Stimulated activated CD4-positive, alpha-beta T cell treated with anti-CD3 and anti-CD28 coated beads, TNF-alpha, amount 100 ng/mL, for 4 hours (primary cell): ENCODE measurements at places on chromosomes 3 and 15.

DNA sequence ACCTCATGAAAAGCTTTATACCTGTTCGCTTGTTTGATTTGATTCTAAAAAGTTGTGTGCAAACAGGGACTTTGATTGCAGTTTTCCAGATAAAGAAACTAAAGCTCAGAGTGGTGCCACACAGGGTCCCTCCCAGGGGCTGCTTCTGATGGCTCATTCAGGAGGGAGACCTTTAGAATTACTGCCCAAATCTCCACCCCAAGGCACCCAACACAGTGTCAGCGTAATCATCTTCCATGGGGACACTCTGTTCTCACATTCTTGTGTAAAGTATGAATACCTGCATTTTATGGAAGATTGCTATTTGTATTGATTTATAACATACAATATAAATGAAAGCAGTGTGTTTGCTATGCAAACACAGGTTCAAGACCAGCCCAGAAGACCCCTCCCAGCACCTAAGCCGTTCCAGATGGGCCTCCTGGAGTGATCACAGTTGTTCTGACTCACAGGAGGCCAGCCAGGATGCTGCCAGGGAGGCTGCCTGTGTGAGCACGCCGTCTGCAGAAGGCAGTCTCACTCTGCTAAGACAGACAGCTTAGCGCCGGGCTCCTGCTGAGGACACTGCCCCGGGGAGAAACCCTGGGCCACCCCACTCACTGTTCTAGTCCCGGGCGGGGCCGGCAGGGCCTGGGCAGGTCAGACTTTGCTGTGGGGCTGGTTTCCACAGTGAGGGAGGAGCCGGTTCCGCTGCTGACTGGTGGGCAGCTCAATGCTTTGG is 185.6 kb downstream of the FAM43A start:
- no peak for DNase-seq

- DNase-seq: no peak
These were observed 657.5 kb upstream of the NECTIN3 start for GRCh38 chr3:110413807-110414748.

DNA sequence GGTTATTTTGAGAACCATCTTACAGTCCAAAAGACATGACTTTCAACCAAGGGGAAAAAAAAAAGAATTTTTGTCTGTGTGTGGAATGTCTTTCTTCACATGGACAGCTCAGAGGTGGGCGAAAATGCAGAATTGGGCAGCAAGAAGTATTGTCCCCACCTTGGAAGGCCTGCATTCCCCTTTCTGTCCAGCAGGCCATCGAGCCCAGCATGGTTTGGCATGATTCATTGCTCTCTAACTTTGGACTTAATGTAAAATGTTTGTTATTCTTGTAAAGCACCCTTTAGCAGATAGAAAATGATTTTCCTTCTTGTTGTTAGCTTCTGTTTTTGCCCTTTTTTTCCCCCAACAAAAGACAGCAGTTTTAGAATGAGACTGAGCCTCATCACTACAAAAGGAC is 12.4 kb downstream of the MYO1E start:
- DNase-seq: no peak

- no peak for DNase-seq
These were observed 427.9 kb downstream of the WDR72 start for GRCh38 chr15:53331328-53332190.

DNA sequence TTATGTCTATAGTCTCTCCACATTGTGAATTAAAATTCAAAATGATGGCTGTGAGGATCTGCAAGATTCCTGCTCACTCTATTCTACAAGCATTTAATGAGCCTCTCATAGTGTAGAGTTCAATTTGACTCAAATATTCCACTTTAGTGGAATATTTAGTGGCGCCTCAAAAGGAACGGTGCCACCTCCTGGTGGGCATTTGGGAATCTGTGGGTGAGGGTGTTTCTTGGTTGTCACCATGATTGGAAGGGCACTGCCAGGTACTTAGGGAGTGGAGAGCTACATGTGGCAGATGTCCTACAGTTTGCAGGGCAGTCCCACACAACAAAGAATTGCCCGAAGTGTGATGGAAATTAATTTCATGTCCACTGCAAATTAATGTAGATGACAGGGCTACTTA is 21.5 kb upstream of the KCNMB3 start:
- DNase-seq: no peak

- DNase-seq: no peak
These were observed 891.1 kb downstream of the TUSC7 start for GRCh38 chr3:117600666-117601065.

DNA sequence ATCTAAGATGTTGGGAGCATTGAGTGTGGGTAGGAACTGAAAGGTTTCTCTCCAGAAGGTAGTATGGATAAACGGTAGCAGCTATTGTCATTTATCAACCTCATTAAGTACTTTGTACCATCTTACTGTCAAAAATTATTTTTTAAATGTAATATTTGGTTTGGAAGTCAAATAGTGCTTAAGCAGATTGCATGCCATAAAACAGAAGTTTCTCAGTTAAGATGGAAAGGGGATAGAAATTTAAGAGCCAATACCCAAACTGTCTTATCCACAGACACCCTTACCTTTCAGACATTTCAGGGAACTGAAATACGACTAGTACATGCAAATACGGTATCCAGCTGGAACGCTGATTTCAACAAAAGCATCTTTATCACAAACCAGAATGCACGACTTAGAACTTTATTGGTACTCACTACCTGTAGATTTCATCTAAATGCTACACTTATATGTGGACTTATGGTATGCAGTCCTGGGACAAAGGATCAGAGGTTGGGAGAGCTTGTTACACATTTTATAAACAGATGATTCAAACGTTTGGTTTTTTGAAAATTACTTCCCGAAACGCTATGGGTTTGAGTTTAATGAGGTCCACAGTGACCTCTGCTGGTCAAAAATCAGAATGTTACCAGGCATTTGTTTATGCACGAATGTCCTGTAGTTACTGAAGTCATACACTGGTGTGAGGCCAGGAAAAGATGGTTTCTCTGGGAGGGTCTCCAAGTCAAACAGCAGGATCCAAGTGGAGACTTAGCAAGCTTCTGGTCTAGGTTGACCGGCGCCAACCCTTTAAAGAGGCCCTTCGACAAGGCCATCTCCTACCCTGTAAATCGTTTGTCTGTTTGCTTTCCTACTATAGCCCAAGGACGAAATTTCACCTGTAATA is 45.7 kb upstream of the DUT start:
- peak; percentile 9 for DNase-seq

DNA sequence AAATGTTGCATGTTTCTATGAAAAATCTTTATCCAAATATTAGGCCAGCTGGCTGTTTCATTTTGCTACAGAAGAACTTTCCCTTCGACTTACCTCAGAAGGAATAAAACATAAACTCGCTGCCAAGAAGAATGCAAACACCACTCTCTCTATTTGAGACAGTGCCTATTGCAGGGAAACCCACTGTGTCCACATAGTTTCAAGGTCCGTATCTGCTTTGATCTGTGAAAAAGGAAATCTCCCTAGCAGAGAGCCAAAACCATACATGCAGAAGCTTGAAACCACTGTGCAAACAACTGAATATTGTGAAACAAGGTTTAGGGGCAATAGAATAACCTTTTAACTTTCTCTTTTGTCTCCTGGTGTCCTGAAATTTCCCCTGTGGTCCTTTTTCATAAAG is 35.0 kb upstream of the CAPN7 start:
- no peak for DNase-seq

DNA sequence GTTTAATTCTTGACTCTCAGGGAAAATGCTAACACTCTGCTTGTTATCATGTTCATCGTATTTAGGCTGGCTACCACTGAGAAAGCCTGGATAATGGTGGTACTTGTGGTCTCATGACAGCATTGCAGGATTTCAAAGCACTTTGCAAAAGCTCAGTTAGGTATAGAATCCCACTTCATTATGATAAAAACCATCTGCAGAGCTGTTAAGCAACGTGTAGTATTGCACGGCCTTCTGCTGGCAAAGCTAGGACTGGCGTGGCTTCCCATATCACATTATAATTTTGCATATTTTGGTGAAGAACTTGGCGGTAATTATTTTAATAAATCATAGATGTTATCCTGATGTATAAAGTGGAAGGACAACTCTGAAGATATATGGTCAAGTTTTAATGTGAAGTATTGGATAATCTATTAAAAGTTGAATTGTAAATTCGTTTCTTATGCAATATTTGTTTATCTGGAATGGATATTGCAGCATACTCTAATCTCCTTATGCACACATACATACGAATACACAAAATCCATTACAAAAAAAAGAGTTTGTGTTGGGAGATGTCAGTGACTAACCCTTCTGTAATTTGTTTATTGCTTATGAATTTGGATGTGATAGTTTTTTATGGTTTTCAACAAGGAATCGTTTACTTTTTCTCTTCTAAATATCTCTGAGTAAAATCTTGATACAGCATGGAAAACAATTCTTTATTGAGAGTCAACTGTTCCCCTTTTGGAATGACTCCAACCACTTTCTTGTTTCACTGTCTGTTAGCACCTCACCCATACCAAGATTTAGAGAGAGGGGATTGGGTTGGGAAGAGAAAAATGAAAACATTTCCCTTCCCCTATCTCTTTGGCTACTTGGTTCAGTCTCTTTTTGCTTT is 9.2 kb downstream of the RAB8B start:
- DNase-seq: no peak

- DNase-seq: no peak
These were observed 90.4 kb downstream of the ECT2 start for GRCh38 chr3:172840913-172841312.

DNA sequence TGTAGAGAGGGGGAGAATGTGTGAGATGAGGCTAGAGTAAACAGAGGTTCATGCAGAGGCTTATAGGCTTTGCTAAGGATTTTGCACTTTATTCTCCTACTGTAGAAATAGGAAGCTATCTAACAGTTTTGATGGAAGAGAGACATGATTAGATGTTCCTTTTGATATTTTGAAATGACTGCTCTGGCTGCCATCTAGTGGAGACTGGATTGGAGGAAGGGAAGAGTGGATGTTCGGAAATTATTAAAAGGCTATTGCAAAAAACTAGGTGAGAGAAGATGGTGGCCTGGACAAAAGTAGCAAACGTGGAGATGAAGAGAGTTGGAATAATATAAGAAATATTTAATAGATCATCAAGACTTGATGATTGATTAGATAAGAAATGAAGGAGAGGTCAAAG is 42.2 kb downstream of the SYN2 start:
- no peak for DNase-seq

GRCh38 chr3:58868097-58868779 is 181.6 kb downstream of the CFAP20DC start:
- no peak for DNase-seq

DNA sequence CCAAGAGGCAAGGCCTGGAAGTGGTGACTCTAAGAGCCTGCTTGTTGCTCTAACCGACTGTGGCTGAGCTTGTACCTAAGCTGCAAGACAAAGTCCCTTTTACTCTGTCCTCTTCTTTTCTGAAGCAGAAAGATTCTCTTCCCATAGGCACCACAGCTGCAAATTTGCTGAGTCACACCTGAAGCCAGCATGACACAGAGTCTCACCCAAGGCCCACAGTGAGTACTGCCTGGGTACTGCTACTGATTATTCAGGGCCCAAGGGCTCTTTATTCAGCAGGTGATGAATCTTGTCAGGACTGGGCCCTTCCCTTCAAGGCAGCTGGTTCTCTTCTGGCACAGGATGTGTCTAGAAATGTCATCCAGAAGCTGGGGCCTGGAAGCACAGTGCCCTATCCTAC is 18.9 kb upstream of the TIGIT start:
- DNase-seq: no peak

DNA sequence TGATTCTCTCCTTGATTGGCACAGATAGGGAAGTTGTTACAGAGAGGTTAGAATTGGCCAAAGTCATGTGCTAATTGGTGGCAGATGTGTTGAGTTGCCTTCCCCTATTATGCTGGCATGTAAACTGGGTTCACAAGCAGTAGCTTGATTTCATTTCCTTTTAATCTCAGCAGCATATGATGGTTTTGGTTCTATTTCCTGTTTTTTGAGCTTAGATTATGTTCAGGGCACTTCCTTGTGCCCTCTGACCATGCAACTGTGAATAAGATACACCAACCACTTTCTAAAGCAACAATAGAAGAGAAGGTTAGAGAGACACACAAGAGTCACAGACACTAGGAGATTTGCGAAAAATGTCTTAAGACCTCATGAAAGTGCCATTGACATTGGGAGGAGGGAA is 16.5 kb downstream of the HPS3 start:
- DNase-seq: no peak

DNA sequence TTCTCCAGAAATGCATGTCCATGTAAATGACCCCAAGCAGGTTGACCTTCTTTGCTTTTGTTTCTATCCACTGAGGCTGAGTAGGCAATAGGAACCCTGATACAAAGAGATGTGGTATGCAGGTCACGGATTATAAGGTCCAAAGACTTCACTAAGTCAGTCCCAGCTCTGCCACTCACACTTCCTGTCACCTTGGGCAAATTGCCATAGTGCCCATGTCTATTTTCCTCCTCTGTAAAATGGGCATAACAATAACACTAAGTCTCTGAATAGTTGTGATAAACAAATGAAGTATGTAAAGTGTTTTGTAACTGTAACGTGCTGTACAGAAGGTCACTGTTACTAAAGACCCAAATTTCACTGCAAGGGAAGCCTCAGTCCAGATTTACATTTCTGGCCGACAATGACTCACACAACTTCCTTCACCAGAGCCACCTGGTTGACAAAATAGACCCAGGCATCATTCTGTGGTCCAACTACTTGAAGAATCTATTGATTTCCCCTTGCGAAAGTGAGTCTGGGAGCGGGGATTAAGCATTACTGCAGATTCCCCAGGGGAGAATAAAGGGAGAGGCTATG is 175.4 kb upstream of the LPP start:
- no peak for DNase-seq
